Fibroblast of skin of right biceps (primary cell): ENCODE measurements at places on chromosomes 7 and 10.

- DNase-seq = no peak
Observed at GRCh38 chr7:158028290-158028941, 559.2 kb downstream of the PTPRN2 start.

GRCh38 chr10:114294549-114294948 is 55.5 kb downstream of the VWA2 start:
- DNase-seq = no peak

DNA sequence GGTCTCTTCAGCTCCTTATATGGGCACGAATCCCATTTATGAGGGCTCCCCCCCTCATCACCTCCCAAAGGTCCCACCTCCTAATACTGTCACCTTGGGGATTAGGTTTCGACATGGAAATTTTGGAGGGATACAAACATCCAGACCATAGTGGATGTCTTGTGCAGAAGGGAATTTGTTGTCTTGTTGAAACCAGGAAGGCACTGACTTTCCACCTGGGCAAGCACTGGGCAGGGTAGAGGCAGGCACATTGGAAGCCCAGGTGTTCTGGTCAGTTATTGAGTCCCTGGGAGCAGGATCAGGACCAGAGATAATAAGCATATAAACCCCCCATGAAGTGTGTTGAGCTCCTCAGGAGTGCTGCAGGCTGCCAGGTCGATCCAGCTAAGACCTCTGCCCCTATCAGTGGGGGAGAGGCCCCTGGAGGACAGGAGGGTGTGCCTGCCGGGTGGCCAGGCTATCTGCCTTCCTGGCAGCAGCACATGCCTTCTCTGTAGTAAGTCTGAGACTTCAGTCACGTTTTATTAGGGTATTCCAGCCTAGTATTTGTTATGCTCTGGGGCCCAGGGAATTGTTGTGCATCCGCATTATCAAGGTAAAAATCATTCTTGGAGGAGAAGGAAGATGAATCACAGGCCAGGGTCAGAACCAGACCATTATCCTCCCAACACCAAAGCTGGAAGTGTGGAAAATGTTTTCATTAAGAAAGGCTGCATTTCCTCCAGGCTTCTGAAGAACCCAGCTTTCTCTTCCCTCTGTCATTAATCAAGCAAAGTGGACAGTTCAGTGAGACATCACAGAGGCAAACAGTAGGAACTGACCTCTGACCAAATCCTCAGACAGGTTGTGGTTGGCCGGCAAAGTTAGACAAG is 503.1 kb downstream of the GRID1 start:
- no peak for DNase-seq

- DNase-seq = peak; percentile 29
Observed at GRCh38 chr7:13282377-13282980, 595.0 kb downstream of the ARL4A start.

GRCh38 chr7:34762764-34763163 is 104.7 kb downstream of the NPSR1 start:
- peak; percentile 42 for DNase-seq

- no peak for DNase-seq
Observed at GRCh38 chr10:79387974-79388850, 40.9 kb downstream of the PPIF start.

DNA sequence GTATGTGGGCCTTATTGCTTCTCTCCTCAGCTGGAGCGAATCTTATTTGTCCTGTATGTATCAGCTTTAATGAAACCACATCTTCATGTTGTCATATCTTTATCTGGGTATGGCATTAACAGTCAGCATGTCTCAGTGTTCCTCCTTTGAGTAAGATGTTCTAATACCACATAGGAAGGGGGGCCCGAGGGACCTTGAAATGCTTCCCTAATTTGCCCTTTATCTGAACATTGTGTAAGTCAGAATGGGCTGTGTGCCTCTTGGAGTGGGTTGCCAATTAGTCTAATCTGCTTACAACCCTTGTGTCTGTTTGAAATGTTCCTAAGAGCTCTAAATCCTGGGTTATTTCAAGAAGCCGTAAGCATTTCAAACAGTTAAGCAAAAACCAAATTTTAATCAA is 623.8 kb downstream of the SUGCT start:
- no peak for DNase-seq

- DNase-seq = peak; percentile 71
Observed at GRCh38 chr10:89301721-89302445, at the start of gene IFIT2. Gene IFIT2 (plus strand): TSS chr10:89302046. CDS start chr10:89302124, 78 bp downstream.
